ENCODE measurements at places on chromosomes 6 and 20.

GRCh38 chr6:16684896-16685554 is 76.2 kb downstream of the ATXN1 start:
- DNase-seq = no peak

DNA sequence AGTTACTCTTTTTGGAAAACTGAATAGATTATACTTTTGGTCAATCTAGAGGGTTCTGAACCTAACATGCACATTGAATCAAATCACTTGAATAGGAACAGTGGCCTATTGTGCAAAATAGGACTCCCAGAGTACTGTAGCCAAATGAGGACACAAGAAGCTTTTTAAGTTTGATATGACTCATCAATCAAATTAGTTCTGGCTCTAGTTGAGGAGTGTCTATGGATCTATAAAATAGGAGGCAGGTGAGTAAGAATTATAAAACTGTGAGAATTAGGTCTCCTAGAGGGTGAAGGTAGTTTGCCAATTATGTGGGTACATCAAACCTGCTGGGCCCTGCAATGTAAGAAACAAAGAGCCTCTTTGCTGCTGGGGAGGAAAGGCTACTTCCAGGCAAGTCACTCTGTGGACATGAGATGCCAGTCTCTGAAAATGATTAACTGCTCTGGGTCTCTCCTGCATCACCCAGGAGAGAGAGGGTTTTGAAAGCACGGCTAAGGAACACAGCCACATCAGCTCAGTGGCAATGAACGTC is 112.3 kb downstream of the RCAN2 start:
- DNase-seq = no peak

DNA sequence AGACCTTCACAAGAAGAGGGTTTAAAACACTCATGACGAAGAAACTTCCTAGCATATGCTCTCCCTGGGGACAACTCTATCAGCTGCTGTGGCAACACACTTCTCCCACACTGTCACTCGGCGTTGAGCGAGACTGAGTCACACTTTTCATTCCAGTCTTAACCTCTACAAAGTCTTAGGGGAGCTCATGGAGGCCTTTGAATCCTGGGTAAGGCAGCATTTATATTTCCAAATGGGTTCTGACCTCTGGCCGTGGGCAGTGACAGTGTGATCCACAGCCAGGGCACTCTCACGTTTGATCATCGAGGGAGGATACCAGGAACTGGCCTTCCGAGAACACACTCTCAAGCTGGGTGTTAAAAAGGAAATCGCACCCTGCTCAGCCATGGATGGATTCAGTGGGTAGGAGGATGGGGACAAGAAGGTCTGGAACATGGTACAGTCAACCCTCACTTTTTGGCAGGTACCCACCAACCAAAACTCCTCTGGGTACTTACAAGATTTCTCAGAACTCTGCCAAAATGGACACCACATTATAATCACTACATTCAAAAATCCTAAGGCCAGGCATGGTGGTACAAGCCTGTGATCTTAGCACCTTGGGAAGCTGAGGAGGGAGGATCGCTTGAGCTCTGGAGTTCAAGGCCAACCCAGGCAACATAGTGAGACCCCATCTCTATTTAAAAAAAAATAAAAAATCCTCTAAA is 19.6 kb downstream of the RRBP1 start:
- DNase-seq = no peak

DNA sequence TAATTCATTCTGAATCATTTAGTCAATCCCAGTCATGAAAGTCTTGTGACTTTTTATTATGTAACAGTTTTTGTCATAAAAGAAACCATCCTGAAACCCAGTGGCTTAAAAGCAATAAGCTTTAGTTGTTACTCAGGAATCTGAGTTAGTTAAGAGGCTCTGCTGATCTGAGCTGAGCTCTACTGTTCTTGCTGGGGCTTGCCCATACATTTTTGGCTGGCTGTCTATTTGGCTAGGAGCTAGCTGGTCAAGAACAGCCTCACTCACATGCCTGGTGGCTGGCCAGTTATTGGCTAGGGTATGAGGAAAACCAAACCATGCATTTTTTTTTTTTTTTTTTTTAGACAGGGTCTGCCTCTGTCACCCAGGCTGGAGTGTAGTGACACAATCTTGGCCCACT is 10.6 kb downstream of the TCF21 start:
- no peak for DNase-seq

GRCh38 chr20:47489448-47489872 is 12.2 kb upstream of the NCOA3 start:
- DNase-seq = no peak

DNA sequence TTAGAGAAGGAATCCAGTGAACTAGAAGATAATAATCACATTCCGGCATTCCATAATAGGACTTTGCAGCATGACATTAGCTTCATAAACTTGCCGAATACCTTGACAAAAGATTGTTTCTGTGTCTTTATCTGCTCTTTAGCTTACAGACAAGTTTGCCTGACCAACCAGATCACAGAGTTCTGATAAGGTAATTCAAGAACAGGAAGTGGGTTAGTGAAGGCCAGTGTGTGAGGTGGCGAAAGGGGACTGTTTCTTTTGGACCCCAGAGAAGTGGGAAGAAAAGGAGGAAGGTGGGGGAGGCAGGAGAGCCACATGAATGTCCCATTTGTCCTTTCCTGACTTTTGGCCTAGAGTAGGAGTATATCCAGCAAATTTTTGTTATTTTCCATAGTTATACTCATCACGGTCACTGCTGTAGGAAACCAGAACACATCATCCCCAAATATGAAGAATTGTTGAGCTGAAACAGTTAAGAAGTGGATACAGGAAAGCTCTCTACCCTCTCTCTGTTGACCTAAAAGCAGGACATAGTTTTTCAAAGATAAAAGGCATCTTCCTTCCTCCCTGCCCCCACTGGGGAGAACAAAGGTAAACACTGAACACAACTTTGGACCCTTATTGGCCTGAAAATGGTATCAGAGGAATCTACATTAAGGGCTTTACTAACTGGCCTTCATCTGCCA is 72.4 kb upstream of the TNFAIP3 start:
- DNase-seq = no peak

GRCh38 chr20:41052742-41053419 is 24.3 kb downstream of the TOP1 start:
- no peak for DNase-seq

DNA sequence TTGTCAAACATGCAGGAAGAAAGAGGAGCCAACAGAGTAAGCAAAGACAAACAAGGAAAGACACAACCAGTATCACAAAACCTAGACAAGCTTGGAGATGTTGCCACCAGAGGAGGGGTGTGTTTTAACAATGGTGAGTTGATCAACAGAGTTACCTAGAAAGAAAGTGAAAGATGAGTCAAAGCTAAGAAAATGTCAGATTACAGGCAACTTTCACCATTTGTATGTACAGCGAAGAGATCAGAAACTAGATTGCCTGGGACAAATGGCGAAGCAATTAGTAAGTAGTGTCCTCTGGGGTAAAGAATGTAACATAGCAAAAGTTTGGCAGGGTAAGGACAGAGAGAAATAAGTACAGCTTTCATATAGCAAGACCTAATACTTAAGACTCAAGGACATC is 51.6 kb upstream of the POU3F2 start:
- no peak for DNase-seq

GRCh38 chr6:30955367-30956042 is 14.7 kb downstream of the MUCL3 start:
- no peak for DNase-seq

- DNase-seq = no peak
Measured at GRCh38 chr6:32982702-32983492, 14.5 kb downstream of the BRD2 start.

GRCh38 chr6:146357578-146358430 is 185.8 kb upstream of the RAB32 start:
- DNase-seq = no peak

GRCh38 chr20:40251284-40251932 is 437.6 kb downstream of the MAFB start:
- no peak for DNase-seq

- DNase-seq = no peak
Measured at GRCh38 chr6:163309491-163310026, 105.0 kb upstream of the QKI start.

- DNase-seq = no peak
Measured at GRCh38 chr6:138824482-138825144, 28.7 kb downstream of the ECT2L start.

DNA sequence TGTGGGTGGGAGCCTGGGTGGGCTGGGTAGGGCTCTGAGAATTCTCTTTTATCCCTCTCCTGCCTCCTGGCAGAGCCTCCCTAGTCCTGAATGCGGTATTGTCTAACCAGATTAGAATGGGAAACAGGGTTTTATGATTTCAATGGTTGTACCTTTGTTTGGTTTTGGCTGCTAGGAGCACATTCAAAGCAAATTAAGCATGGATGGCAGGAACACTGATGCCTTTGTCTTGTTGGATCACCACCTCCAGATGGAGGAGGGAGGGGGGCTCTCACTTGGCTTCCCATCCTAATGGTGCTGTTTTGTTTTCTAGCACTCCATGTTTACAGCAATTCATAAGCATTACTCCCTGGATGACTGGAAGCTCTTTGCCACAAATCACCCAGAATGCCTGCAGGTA is 11.6 kb downstream of the GMPR start:
- no peak for DNase-seq

DNA sequence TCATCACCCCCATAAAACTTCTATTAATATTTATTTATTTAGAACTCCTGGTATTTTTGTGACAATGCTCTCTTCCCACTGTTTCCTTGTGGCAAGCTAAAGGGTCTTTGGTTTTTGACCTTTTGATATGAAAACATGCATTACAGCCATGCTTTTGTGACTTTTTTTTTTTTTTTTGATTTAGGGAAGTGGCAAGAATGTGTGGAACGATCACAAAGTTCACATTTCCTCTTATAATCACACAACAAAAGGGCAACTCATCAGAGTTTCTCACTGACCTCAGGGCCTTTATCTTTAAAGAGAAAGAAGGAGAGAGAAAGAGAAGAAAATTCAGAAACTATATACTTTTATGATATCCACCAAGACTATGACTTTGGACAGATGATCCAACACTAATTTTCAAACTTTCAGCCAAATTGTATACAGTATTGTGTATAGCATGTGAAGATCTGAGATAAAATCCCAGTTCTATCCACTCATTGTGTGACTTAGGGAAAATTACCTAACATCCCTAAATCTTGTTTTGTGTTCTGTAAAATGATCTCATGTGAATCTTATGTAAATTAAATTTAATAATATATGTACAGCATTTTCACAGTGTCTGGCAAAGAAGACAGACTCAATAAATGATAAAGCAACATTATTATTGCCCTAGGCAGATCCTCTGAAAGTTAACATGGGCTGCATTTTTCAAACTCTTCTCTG is 106.8 kb upstream of the MARCKS start:
- DNase-seq = no peak

DNA sequence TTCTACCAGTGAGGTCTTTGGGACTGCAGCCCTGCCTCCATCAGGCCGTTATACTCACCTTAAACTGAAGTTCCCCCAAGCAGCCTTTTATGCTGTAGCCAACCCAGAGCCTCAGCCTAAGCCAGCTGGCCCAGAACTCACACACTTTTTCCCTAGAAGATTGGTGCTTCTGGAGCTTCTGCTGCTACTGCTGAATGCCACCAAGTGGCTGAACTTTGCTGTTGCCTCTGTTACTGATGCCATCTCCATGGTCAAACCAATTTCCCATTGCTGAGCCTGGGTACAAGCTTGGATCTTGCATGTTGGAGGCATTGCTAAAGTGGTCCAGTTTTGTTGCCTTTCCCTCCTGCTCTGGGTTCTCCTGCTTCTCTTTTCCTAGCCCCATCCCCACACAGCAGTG is 15.0 kb upstream of the TBX18 start:
- DNase-seq = no peak

GRCh38 chr6:14726816-14727493 is 518.9 kb upstream of the JARID2 start:
- no peak for DNase-seq

DNA sequence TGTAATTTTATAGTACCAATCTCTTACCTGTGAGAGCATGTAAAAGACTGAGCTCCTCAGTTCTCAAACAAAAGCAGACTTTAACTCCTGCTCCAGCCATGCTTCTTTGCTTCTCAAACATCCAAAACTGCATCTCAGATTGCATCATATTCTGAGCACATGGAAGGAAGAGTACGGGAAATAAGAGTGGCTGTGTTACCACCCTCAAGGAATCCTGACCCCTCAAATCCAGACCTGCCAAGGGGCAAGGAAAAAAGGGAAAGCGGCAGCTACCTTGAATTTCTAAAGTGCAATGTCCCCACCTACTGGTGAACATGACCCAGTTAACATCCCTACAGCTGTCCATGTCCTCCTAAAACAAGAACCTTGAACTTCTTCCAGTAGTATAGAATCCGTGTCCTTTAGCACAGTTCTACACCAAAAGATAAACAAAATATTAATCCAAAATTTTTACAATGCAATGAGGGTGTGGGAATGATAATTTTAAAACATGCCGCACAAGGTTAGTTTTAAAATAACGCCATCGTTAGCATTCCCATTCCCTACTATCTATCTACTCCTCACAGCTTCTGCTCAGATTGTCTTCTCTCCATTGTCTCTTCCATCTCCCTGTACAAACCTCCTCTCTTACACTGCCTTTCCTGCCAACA is 34.1 kb upstream of the HLA-DQB1 start:
- no peak for DNase-seq

Data from cortex of kidney (tissue), 1 donor.